ENCODE measurements at places on chromosomes 2 and 18.

- H3K4me1 ChIP-seq: no peaks in the 10 kb centered on the region
- no peaks in the 10 kb centered on the region for H3K36me3 ChIP-seq
- no peak overlapping the region for H3K27ac ChIP-seq
- H3K27me3 ChIP-seq: peaks cover 2% of the 10 kb centered on the region
- no peak overlapping the region for H3K4me3 ChIP-seq
- no peak for DNase-seq
Observed at GRCh38 chr2:18380321-18380720, 180.1 kb downstream of the RDH14 start.

GRCh38 chr2:69505710-69506109 is 68.5 kb upstream of the NFU1 start:
- H3K27ac ChIP-seq: no peak overlapping the region
- H3K27me3 ChIP-seq: no peaks in the 10 kb centered on the region
- peaks cover 57% of the 10 kb centered on the region for H3K36me3 ChIP-seq
- H3K4me3 ChIP-seq: no peak overlapping the region
- peaks cover 6% of the 10 kb centered on the region for H3K4me1 ChIP-seq

DNA sequence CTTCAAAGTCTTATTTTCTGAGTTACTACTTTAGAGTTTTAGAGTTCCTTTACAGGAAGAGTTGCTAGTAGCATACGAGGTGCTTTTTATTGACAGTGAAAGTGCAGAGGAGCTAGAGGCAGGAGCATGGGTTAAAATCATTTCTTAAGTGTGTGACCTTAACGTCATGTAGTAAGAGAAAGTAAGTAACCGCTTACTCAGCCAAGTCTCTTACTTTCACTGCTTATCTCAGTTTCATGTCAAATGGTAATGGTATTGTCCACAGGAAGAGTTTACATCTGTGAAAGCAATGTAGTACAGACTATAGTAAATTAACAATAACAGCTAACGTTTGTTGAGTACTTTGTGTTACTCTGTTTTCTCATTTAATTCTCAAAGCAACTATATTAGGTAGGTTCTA is 12.6 kb downstream of the NDUFAF7 start:
- H3K4me1 ChIP-seq: peaks cover 10% of the 10 kb centered on the region
- no peak overlapping the region for H3K27ac ChIP-seq
- peaks cover 71% of the 10 kb centered on the region for H3K36me3 ChIP-seq

- no peak overlapping the region for H3K27ac ChIP-seq
- H3K4me3 ChIP-seq: no peak overlapping the region
- no peaks in the 10 kb centered on the region for H3K27me3 ChIP-seq
- DNase-seq: no peak
- no peaks in the 10 kb centered on the region for H3K36me3 ChIP-seq
Observed at GRCh38 chr2:33804155-33804554, 205.1 kb upstream of the FAM98A start.

DNA sequence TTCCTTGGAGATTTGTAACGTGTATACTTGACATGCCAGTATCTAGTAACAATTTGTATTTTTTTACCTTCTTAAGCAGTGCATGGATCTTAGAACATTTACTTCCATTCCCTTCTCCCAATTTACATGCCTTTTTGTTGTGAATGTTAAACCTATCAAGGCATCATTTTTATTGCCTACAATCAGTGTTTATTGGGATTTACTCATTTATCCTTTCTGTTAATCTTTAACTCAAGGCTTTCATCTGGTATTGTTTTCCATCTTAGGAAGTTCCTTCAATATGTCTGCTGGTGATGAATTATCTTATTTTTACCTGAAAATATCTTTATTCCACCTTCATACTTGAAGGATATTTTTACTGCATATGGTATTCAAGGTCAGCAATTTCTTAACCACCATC is 88.5 kb upstream of the EMILIN2 start:
- H3K27me3 ChIP-seq: no peaks in the 10 kb centered on the region
- peaks cover 16% of the 10 kb centered on the region for H3K4me1 ChIP-seq
- no peak for DNase-seq
- no peak overlapping the region for H3K4me3 ChIP-seq

DNA sequence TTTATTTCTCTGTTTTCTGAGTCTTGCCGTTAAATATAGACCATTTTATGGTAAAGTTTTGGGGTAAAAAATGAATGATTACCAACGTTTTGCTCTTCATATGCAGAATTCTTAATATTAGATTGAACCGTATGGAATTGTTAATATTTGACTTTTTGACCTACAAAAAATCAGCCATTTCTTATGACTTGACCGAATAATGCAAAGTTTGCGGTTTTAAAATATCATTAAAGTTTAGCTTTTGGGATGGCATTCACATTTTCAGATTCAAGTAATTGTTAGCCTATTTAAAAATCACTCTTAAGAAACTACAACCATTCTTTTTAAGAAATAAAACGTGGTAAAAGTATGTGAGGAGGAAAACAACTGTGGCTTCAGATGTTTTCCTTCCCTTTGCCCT is 138.0 kb downstream of the HAUS1 start:
- H3K27ac ChIP-seq: no peak overlapping the region
- peaks cover 45% of the 10 kb centered on the region for H3K36me3 ChIP-seq
- H3K4me1 ChIP-seq: peaks cover 19% of the 10 kb centered on the region
- no peaks in the 10 kb centered on the region for H3K27me3 ChIP-seq
- no peak for DNase-seq

GRCh38 chr18:60027397-60027796 is 127.6 kb downstream of the PMAIP1 start:
- no peaks in the 10 kb centered on the region for H3K4me1 ChIP-seq
- DNase-seq: no peak
- H3K27me3 ChIP-seq: no peaks in the 10 kb centered on the region

- no peaks in the 10 kb centered on the region for H3K36me3 ChIP-seq
- H3K4me1 ChIP-seq: peaks cover 36% of the 10 kb centered on the region
- H3K27ac ChIP-seq: no peak overlapping the region
- no peaks in the 10 kb centered on the region for H3K27me3 ChIP-seq
Observed at GRCh38 chr2:168434146-168434545, 21.9 kb upstream of the CERS6 start.

- no peaks in the 10 kb centered on the region for H3K36me3 ChIP-seq
- H3K4me3 ChIP-seq: no peak overlapping the region
- no peak for DNase-seq
- H3K27ac ChIP-seq: no peak overlapping the region
Observed at GRCh38 chr2:233714121-233714520, 1.4 kb downstream of the UGT1A5 start.

DNA sequence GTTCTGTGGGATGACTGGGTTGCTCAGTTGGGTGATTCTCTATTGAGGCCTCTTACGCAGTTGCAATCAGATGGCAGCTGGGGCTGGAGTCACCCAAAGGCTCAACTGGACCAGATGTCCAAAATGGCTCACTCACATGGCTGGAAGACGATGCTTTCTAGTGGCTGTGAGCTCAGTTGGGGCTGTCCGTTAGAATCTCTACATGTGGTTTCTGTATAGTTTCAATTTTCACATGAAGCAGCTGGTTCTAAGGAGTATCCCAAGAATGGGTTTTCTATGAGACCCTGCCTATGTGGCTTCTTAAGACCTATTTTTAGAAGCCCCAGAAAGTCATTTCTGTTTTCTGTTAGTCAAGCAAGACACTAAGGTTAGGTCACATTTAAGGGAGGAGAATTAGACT is 4.4 kb downstream of the XRCC5 start:
- H3K4me1 ChIP-seq: peaks cover 84% of the 10 kb centered on the region
- no peak overlapping the region for H3K4me3 ChIP-seq
- H3K36me3 ChIP-seq: peaks cover 90% of the 10 kb centered on the region
- no peaks in the 10 kb centered on the region for H3K27me3 ChIP-seq
- peak; percentile 28 for DNase-seq

- no peak for DNase-seq
- no peaks in the 10 kb centered on the region for H3K4me1 ChIP-seq
- peaks cover 2% of the 10 kb centered on the region for H3K36me3 ChIP-seq
- H3K27ac ChIP-seq: no peak overlapping the region
Observed at GRCh38 chr2:237053066-237053465, 32.6 kb upstream of the COPS8 start.

- no peaks in the 10 kb centered on the region for H3K36me3 ChIP-seq
- H3K27me3 ChIP-seq: no peaks in the 10 kb centered on the region
- H3K27ac ChIP-seq: no peak overlapping the region
- H3K4me3 ChIP-seq: no peak overlapping the region
- no peaks in the 10 kb centered on the region for H3K4me1 ChIP-seq
Observed at GRCh38 chr18:76232779-76233178, 262.3 kb downstream of the ZNF516 start.

DNA sequence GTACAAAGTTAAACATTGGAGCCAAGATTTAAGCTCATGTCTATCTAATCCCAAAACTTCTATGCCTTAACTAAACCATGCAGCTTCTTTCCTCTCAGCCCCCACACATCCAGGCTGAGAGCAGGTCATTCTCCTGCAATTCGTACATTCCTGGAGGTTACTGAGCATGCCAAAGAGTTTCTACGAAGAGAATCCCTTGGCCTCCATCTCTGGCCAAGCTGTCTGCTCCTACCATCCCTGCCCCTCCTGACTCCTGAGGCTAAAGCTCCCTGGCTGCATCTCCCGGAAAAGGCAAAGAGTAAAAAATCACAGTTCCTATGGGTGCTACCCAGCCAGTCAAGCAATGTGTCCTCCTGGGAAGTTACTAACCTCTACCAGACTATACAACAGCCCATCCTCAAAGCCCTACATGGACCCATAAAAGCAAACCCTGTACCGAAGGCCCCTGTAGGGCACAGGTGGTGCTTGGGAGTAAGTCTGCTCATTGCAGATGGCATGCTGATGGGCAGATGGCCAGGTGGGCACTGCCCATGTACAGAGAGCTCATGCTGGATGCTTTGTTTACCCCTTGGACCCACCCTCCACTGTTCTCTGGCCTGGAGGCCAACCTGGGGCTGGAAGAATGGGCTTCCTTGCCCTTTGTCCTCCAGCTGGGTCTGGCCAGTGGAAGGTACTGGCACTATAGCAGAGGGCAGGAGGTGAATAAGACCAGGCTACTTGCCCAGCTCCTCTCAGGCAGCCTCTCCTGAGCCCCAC is 99.5 kb downstream of the TTC32 start:
- H3K27ac ChIP-seq: no peak overlapping the region
- no peak overlapping the region for H3K4me3 ChIP-seq
- no peak for DNase-seq
- H3K27me3 ChIP-seq: peaks cover 5% of the 10 kb centered on the region
- no peaks in the 10 kb centered on the region for H3K36me3 ChIP-seq

GRCh38 chr2:148643421-148643820 is 1.1 kb upstream of the EPC2 start:
- H3K36me3 ChIP-seq: peaks cover 2% of the 10 kb centered on the region
- peak overlapping the region; percentile 87 for H3K4me3 ChIP-seq
- DNase-seq: no peak

DNA sequence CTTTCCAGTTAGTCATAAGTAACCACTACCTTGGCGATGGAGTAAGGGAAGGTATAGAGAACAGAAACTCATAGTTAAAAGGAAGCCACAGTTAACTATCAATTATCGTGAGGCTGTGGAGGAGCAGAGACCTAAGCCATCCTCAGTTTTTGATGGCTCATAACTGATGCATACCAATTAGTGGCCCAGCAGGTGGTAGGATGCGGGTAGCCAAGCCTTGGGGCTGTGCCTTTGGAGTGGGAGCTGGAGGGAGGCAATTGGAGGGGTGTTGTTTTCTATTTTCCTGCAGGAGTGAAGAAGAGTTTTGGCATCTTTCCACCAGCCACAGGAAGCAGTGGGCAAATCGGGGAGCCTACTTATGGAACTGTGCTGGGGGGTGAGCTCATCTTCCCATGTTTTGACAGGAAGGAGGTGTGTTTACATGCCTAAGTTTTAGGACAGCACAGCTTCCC is 194.8 kb downstream of the TPGS2 start:
- peaks cover 10% of the 10 kb centered on the region for H3K27me3 ChIP-seq
- no peaks in the 10 kb centered on the region for H3K36me3 ChIP-seq
- no peak overlapping the region for H3K27ac ChIP-seq
- H3K4me1 ChIP-seq: no peaks in the 10 kb centered on the region
- no peak overlapping the region for H3K4me3 ChIP-seq

GRCh38 chr2:176082824-176083751 is 674 bp downstream of the EVX2 start:
- H3K27me3 ChIP-seq: peaks cover 83% of the 10 kb centered on the region
- peak overlapping the region; percentile 42 for H3K4me3 ChIP-seq
- H3K27ac ChIP-seq: peak overlapping the region; percentile 69
- no peak for DNase-seq
- peaks cover 16% of the 10 kb centered on the region for H3K4me1 ChIP-seq
- H3K36me3 ChIP-seq: peaks cover 23% of the 10 kb centered on the region

DNA sequence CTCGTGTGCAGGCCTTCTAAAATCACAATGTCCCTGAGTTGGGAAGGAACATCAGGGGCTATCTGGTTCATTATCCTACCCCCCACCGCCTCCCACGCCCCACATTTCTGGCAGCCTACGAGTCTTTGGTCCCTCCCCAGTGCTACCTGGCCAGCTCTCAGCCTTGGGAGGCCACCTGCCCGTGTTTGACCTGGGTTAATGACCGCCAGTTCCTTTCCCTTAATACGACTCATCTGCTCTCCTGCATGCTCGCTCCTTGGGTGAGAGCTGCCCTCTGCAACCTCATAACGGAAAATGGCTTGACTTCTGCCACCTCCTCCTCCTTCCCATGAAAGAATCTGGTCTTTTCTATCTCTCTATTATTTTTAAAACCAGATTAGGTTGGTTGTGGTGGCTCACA is 112.5 kb downstream of the NEDD4L start:
- H3K4me3 ChIP-seq: no peak overlapping the region
- peaks cover 13% of the 10 kb centered on the region for H3K27me3 ChIP-seq
- H3K4me1 ChIP-seq: no peaks in the 10 kb centered on the region
- DNase-seq: no peak
- no peaks in the 10 kb centered on the region for H3K36me3 ChIP-seq

- H3K36me3 ChIP-seq: peaks cover 67% of the 10 kb centered on the region
- no peak for DNase-seq
- H3K4me1 ChIP-seq: peaks cover 59% of the 10 kb centered on the region
- no peaks in the 10 kb centered on the region for H3K27me3 ChIP-seq
- peak overlapping the region; percentile 95 for H3K4me3 ChIP-seq
Observed at GRCh38 chr2:224947566-224947965, 94.7 kb downstream of the DOCK10 start.

- H3K36me3 ChIP-seq: peaks cover 38% of the 10 kb centered on the region
- no peak for DNase-seq
Observed at GRCh38 chr2:64637000-64637635, 16.6 kb downstream of the SERTAD2 start.

DNA sequence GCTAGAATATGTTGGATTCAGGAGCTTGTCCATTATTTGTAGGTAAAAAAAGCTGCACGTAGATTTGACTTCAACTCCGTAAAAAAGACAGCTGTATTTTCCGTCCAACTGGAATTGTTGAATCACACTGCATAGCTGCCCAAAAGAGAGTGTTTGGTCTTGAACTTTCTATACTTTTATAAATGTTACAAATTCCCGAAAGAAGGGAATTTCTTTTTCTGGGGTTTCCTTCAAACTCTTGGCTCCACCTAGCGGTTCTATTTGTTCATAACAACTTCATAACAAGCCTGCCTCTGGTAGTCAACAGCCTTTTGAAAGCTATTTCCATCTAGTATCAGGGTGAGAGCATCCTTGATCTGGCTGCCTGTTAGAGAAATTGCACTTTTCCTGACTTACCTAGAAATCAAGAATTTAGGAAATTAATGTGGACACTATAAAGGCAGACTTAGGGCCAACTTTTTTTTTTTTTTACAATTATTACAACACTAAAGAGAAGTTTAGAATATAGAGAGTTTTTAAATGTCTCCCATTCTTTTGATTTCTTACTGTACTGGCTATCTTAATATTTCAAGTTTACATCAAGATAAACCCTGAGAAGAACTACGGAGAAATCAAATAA is 48.1 kb downstream of the TMEM185B start:
- peaks cover 28% of the 10 kb centered on the region for H3K36me3 ChIP-seq
- peak overlapping the region; percentile 64 for H3K27ac ChIP-seq
- peaks cover 51% of the 10 kb centered on the region for H3K4me1 ChIP-seq
- no peak overlapping the region for H3K4me3 ChIP-seq
- DNase-seq: peak; percentile 46
- H3K27me3 ChIP-seq: no peaks in the 10 kb centered on the region

- H3K27me3 ChIP-seq: no peaks in the 10 kb centered on the region
- H3K27ac ChIP-seq: no peak overlapping the region
- DNase-seq: no peak
- no peak overlapping the region for H3K4me3 ChIP-seq
- no peaks in the 10 kb centered on the region for H3K4me1 ChIP-seq
Observed at GRCh38 chr2:3637692-3638455, 20.1 kb upstream of the ALLC start.

Data from activated CD8-positive, alpha-beta T cell treated with anti-CD3 and anti-CD28 coated beads, Interleukin-2, amount 10 ng/mL, durations not matched to agents 7 days and 5 days (primary cell).